ENCODE measurements at places on chromosomes 7 and 10.

DNA sequence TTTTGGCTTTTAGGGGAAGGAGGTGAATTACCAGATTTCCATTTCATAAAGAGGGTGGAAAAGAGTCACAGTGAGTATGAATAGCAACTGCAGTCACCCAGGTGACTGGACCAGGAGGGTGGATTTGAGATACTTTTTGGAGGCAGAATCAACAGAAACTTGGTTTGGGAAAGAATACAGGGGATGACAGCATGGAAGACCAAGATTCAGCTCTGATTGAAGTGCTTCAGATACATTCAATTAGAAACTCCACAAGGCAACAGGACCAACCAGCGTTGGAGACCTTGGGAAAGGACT lies 83.0 kb downstream of the SGMS1 start:
- DNase-seq: no peak

GRCh38 chr10:80612261-80612660 lies 74.6 kb downstream of the SH2D4B start:
- no peak for DNase-seq

GRCh38 chr10:122181041-122181732 lies 89.9 kb upstream of the BTBD16 start:
- peak; percentile 50 for DNase-seq

- peak; percentile 26 for DNase-seq
Observed at GRCh38 chr7:18997477-18998150, 119.8 kb downstream of the TWIST1 start.

DNA sequence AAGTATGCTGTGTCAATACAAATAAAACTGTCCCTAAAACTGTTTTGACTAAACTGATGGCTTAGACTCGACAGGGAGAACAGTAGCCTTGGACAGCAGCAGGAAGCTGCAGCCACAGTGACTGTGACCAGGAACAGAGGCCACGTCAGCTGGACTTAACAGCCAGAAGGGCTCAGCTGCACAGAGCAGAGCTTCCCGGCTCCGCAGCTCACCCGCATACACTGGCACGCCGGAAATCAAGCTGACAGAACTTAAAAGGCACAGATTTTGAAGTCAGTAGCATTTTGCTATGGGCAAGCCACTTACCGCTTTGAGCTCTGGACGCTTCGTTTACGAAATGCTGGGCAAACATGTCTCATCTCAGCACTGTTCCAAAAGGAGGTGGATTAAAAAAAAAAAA lies 769.7 kb upstream of the AUTS2 start:
- DNase-seq: no peak

DNA sequence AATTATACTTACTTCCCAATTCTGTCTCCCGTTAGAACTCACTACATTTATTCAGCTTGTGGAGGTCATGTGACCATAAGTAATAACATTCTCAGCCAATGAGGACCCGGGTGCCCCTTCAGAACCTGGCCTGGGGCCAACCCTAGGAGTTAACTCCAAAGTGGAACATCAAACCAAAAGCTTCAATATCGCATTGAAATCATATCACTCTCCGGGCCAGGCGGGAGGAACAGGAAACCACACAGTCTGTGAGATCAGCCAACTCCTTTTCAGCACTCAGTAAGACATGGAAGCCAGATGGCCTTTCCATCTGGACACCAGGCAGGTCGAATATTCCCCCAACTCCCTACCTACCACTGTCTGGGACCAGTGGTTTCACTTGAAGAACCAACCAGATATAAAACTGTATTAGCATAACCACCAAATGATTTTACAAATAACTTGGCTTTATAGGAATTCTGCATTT lies 5.5 kb downstream of the CREB3L2 start:
- DNase-seq: peak; percentile 90

DNA sequence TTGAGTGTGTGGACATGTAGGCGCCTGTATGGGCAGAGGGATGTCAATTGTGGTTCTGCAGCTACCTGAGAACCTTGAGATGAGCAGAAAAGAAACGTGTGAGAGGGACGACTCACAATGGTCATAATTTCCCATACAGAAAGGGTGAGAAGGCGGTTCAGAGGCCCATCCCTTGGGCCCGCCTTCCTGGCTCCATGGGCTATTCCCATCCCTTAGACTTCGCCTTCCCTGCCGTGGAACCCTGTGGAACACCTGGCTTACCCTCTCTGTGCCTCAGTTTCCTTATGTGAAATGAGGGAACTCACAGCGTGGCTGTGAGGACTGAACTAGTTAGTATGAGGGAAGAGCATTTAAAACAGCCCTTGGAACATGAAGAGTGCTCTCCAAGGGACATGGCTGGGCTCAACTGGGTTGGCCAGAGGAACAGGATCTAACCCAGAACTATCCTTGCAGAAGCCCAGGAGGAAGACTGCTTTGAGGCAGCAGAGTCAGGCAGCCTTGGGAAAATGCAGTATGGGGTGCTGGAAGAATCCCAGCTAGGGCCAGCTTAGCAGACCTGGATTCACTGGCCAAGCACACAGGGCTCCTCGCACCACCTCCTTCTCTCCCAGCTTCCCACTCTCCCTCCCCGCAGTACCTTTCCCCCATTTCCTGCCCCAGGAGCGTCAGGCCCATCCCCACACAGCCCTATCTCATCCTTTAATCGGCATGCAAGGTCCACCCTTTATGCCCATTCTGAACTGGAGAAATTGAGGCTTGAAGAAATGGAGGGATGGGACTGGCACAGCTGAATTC lies 11.1 kb upstream of the ZMIZ1 start:
- DNase-seq: no peak

DNA sequence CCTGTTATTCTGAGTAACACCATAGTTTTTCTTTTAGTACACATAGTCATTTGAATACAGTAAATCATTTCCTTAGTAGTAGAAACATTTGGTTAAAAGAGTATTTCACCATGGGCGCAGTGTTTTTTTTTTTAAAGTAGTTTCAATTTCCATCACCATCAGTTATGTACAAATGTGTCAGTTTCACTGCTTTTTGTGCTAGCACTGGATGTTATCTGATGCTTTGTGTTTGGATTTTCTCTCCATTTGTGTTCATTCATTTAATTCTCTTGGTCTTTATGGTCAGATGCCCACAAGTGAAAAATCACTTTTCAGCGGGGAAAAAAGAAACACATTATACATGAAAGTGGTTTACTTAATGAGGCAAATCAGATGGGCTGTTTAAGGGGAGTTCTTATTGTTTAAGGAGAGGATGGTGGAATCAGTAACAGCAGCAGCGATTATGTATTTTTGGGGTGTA lies 16.0 kb upstream of the HK1 start:
- DNase-seq: no peak

DNA sequence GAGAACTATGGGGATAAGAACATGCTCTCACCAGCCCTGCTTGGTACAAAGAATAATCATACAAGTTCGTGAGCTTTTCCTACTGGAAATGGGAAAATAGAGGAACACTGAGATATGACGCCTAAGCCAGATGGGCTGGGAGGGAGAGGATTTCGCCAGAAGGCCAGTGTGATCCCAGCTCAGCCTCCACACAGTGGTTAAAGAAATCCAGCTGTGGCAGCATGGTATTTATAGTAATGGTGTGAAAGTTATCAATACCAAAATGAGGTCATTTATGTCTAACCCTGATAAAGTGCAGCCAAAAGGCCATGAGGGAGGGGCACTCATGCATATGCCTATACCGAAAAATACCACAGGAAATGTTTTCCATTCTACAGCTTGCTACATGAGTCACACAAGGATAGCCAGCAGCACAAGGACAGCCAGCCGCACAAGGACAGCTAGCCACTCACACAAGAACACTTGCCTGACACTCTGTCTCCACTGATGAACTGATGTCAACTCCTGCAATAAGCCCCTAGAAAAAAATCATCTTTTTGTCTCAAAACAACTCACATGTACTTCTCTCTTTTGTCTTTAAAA lies 49.4 kb downstream of the FRMPD2 start:
- peak; percentile 5 for DNase-seq

GRCh38 chr7:137480401-137480800 lies 136.9 kb upstream of the PTN start:
- DNase-seq: no peak

All from iris pigment epithelial cell (primary cell).